Anterior cingulate cortex (tissue), 58 donors: ENCODE measurements at places on chromosomes 7 and 10.

GRCh38 chr7:44538093-44538797, 2.9 kb downstream of the NPC1L1 start:
- no peak for DNase-seq

DNA sequence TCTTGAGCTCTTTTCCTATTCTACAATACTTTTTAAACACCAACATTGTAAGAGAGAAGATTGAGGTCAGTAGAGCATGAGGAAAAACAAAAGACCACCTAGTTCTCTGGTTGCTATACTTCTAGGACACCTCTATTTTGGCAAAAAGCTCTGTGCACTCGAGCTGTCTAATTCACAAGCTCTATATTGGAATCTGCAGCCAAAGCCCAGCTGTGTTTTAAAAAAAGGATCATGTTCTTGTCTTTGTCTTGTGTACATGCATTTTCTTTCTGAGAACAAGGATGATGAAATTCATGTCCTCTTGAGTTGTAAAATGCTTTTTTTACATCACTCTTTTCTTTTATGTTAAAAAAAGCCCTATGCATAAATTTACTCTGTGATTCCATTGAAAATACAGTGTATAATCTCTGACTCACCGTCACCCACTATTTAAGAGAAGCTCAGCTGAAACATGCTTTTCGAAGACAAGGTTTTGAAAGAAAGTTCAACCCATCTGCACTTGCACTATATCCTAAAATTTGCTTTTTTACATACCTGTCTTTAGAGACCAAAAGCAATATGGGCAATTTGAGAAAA, 215.5 kb upstream of the VSTM2A start:
- DNase-seq = no peak

DNA sequence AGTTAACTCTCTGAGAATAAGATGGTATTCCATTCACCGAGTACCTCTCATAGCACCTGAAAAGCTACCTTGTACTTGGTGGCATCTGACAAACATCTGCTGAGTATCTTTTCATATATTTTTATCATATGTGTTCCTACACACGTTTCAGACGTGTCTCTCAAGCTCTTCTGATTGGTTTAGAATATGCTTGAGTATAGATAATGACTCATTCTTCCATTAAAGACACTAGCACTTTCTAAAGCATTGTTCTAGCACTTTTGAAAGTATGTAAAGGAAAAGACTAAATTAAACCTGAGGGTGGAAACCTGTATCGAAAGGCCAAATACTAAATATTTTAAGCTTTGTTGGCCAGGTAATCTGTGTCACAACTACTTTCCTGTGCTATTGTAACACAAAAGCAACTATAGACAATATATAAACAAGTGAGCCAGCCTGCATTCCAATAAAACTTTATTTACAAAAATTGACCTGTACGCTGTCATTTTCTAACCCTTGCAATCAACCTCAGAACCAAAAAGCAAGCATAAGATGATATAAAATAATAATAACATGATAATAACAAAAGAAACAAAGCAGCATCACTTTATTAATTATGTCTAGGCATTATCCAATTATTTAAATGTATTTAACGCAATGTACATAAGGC, 95.3 kb downstream of the DGKI start:
- DNase-seq = no peak

DNA sequence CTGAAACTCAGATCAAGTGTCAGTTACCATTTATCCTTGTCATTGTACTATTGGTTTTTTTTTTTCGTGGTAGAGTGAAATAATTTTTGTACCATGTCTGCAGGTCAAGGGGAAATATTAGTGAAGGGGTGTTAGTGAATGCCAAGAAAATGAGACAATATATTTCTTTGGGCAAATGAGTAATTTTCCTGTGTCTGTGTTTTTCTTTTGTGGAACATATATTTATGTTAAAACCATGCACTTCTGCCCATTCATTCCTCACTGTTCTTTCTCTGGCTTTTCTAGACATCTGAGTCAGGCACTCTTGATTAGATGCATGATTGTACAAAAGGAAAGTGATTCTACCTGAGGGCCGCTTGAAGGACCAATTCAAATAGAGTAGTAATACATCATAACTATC, 161.6 kb downstream of the BICC1 start:
- no peak for DNase-seq

DNA sequence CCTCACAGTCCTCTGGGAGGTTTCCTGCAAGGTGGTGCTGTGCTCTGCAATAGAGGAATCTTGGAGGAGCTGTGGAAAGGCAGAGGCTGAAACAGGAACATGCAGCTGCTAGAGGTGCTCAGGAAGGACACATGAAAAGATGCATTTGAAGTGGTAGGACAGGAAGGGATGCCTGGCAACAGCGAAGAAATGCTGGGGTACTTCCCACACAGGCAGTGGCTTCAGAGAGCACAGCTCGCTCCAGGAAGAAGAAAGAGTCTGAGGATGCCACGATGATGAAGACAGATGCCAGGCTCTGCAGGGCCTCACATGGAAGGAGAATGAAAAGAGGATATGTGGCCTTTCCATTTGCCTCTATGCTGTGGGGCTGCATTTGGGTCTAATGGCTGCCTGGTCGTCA, 77.0 kb upstream of the TMEM72 start:
- DNase-seq = no peak

DNA sequence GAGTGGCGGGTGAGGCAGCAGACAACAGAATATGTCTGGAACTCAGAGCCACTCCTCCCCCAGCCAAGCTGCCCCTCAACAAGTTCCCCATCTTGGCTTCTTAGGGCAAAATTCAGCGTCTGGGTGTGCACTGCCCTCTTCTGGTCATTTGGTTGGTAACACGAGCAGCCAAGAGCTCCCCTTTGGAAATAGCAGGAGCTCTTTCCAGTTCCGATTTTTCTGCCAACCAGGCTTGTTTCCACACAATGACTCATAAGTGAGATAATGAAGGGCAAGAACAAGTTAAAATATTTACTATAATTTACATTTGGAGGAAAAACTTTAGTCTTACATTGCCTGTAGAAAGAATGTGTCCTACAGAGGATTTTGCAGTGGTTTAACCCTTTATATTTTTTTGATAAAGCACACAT, 70.5 kb downstream of the ADCYAP1R1 start:
- peak; percentile 69 for DNase-seq

DNA sequence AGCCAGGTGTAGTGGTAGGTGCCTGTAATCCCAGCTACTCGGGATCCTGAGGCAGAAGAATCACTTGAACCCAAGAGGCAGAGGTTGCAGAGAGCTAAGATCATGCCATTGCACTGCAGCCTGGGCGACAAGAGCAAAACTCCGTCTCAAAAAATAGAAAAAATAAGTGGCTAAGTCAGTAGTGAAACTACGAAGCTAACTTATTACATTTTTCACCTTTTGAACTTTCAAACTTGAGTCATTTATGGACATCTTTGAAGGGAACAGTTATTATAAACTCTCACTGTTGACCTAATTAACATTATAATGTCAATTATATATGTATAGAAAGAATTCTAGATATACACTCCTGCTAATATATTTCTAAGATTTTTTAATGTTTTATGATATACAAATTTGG, 541.5 kb upstream of the C7orf33 start:
- DNase-seq = no peak

DNA sequence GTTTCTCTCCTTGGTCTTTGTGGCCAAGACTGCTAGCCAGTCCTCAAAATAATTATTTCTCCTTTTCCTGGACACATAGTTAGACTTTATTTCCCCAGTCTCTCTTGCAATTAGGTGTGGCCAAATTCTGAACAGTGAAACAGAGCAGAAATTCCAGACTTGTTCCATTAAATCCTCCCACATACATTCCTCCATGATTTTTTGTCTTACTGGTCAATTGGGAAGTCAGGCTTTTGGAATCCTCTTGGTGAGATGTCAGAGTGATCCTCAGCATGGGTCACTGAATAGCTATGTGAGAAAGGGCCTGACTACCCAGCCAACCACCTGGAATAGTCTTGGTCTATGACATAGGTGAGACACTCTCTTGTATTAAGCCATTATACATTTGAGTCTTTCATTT, 164.2 kb downstream of the DGKI start:
- no peak for DNase-seq

DNA sequence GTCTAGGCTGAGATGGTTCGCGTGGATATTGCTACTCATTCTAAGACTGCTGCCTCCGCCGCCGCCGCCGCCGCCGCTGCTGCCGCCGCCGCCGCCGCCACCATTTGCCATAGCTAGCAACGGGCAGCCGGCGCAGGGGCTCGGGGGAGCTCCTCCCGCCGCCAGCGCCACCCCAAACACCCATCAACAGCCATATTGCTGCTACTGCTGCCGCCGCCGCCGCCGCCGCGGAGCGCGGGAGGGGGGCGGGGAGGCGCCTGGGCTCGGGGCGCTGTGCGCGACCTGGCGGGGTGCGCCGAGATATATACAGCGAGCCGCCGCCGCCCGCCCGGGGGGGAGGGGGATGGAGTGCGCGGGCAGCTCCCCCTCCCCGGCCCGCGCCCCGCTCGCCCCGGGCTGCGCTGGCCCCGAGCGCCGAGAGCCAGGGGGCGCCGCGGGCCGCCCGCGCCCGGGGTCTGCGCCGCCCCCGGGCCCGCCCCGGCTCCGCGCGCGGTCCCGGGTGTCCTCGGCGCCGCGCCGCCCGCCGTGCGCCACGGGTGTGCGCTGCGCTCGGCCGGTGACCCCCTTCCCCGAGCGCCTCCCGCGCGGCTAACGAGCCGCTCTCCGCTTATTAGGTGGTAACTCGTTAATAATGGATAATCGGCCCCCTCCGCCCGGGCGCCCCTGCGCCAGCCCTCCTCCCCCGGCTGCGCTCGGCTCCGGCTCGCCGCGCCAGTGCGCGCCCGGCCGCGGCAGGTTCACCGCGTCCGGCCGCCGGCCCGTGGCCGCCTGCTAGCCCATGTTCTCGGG, at the start of gene KCNMA1:
TSS of gene KCNMA1 (minus strand) at position 277 of the 789 bp plus-strand sequence.
- DNase-seq = peak; percentile 31

- DNase-seq = no peak
These were observed 53.8 kb downstream of the NCAPG2 start for GRCh38 chr7:158650821-158651225.

DNA sequence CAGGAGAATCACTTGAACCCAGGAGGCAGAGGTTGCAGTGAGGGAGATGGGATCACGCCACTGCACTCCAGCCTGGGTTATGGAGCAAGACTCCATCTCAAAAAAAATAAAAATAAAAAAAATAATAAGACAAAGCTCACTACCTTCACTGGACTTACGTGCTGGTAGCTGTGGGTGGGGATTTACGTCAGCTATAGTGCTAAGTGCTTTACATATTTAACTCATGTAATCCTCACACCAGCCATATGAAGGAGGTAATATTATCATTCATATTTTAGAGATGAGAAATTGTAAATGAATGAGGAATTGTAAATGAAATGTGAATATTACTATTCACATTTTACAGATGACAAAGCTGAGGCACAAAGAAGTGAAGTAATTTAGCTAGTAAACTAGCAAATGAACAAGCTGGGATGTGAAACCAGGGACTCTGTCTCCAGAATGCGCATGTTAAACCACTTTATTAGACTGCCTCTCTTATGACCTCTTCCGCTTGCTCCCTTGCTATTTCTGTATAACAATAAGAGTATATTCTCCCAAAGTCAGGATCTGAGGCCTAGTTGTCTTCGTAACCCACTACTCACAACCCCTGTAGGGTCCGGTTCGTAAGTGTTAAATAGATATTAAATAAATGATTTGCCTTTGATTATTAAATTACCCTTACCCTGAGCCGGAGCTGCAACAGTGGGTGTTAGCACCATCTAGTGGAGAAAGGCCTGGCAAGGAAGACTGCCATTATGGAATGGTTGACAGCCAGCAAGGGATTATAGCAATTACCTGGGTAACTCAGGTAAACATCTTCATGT, 70.2 kb downstream of the HTR7 start:
- DNase-seq = no peak

DNA sequence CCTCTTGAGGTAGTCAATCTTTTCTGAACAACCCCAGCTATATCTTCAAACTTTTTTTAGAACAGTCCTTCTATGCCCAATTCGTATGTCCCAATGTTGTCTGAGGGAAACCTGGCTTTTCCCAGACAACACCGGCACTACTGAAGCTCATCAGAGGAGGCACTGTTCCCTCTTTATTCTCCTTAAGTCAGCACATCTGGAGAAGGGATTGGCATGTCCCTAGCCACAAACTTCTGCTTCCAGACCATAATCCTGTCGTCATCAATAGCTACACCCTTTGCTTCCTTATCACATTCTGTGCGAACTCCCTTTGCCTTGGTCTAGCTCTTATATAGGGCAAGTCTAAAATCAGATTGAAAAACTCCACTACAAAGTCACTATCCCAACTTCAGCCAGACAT, 22.9 kb downstream of the PON3 start:
- DNase-seq = no peak

DNA sequence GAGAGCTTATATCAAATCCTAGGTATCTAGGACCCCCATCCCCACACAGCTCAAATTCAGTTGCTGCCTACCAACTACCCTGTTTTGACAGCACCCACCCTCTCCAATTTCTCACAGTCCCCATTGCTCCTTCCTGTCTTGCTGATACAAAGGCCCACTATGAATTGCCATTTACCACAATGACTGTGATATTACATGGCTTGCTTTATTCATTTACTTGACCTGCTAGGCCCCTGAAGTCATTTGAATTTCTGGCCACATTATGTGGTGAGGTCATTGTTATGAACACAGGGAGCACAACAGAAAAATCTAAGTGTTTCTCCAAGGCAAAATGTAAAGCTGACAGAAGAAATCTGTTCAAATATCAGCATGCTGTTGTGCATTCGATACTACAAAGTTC, 101.4 kb downstream of the PPP1R17 start:
- DNase-seq = no peak

GRCh38 chr7:115410434-115410820, 488.5 kb downstream of the MDFIC start:
- no peak for DNase-seq

DNA sequence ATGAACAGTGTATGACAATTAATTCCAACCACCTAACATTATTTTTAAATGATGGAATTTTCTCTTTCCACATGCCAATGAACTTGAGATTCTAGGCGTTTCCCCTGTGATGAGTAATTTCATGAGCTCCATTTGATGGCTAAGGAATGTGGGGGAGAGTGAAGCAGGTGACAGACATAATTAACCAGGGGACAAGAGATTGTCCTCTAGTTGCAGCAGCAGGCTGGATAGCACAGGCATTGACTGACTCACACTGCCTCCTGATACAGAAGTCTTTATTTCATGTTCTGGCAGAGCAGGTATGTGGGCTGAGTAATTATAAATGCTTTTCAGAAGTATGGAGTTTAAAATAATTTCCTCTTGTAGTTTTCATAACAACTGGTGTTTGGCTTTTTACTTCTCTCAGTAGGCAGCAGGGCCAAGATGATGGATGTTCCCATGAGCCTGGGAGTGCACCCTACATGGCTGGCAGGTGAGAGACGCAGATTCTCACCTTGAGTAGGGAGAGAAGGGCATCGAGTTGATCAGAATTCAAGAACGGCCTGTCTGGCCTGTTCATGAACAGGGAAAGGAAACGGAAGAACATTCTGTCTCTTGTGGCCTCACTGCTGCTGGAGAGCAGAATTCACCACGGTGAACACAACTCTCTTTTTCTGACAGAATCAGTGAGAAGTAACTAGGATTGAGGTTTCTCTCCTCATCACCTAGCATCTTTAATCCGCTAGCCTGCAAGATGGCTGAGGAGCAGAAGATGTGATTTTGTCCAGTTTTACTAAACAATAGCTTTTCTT, 118.8 kb downstream of the AOAH start:
- no peak for DNase-seq

- DNase-seq = no peak
These were observed 57.2 kb upstream of the ELN start for GRCh38 chr7:73970801-73971229.

GRCh38 chr10:102300278-102300843, 55.0 kb downstream of the GBF1 start:
- no peak for DNase-seq
